Bronchial epithelial cell (primary cell): ENCODE measurements at places on chromosomes 3 and 15.
A peak's percentile ranks its signal among the peaks of the same experiment; 100 is the strongest.

DNA sequence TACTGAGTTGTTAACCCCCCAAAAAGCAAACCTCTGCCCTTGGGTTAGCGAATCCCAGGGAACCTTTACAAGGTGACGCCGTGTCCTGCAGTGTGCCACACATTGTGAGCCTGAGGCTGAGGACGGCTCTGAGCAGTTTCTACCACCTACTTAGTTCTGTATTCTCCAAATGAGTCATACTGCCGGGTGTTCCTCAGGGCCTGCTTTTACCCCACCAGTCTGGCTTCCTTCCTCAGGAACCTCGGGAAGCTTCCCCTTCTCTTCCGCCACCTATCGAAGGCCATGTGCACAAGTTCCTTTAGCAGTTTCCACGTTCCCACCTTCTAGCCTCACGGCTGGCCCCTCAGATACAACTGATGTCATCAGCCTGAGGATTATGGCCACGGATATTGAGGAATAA is 384.0 kb upstream of the TPM1 start:
- peak; percentile 5 for DNase-seq

- DNase-seq: peak; percentile 33
Measured at GRCh38 chr15:83653639-83654378, at the start of gene ADAMTSL3. Gene ADAMTSL3 (plus strand): TSS chr15:83654123. CDS start chr15:83655762, 1,639 bp downstream.

DNA sequence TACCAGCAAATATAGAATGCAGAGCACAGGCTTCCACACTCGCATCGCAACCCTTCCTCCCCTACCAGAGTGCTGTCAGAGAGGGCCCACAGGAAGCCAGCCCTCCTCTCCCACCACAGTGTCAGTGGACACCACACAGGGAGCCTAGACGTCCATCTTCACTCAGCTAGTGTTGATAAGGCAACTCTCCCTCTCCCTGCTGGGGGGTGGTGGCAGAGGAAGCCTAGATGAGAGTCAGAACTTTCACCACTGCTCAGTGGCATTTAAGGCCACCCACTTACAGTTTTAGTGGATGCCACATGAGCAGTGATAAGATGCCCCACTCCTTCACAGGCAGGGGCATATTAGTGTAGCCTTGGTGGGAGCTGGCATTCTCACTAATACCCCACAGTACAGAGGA is 109.8 kb upstream of the UBE3A start:
- DNase-seq: no peak

GRCh38 chr3:136343873-136344555 is 93.9 kb downstream of the PCCB start:
- DNase-seq: peak; percentile 91

DNA sequence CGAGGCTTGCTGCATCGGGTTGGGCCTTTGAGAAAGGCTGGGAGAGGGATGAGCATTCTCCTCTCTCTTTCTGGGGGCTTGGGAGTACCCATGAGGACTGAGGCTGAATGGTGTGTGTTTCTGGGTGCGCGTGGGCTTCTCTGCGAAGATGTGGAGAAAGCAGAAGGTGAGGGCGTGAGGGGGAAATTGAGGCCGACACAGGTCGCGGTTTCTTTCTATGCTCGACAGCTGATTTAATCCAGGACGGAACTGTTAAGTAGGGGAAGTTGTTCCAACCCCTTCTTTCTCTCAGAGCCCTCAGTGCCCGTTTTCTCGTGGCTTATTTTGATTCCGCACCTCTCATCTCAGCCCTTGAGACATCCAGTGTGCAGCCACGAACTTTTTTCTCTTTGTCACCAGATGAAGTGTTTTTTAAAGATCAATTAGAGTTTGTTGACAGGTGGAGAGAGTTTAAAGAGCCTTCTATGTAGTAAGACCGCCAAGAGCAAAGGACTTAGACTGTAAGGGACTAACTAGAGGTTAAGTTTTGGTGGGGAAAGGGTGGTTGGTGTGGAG is 711 bp downstream of the STARD9 start:
- no peak for DNase-seq

DNA sequence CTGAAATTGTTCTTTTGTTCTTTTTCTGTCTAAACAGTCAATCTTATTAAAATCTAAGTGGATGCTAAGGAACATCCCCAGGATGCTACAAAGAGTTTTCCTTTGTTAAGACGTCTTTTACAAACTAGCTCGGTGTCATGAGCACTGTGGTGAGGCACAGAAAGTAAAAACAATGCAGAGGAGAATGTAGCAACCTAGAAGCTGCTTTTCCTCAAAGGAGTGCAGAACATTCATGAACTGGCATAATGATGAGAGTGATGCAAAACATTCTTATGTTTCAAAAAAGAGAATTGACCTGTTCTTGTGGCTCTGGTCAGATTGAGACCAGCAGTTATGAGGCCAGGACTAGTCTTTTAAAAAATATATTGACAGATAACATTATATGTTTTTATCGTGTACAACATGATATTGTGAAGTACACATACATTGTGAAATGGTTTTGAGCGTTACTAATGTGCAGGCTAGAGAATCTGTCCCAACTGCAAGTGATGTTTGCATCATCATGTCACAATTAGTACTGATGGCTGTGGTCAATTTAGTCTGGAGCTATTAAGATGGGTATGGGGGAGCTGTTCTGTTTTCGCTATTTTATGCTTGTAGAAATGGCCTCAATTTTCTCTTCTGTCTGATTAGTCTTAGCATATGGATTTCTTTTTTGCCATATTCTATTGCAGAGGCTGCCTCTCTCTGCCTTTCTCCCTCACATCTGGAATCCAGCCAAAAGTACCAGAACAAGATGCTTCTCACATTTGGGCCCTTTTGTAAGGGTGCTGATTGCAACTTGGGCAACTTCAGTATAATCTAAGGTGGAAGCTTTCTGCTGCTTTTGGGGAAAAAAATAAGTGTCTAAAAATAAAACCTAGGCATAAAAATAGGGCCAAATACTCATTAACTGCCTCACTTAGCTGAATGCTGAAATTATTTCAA is 50.2 kb downstream of the HHLA2 start:
- DNase-seq: no peak

DNA sequence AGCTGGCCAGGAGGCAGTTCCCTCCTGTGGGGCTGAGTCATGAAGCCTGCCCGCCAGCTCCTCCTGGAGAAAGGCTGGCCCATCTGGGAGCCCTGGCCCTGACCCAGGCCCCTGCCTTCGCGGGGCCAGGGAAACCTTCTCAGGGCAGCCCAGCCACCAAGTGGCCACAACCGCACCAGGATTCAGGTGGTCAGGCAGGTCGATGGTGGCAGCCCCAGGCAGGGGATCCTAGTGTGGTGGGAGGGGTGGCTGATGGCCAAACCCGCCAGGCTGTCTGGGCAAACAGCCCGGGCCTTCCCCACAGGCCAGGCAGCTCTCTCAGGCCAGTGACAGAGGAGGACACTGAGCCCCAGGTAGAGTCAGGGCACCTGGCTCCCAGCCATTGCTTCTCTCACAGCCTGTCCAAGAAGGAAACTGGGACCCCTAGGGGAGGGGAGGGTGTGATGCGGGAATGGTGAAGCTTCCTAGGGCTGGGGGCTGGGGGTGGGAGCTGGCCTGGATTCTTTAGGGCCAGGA is 1.2 kb downstream of the TWF2 start:
- peak; percentile 68 for DNase-seq

DNA sequence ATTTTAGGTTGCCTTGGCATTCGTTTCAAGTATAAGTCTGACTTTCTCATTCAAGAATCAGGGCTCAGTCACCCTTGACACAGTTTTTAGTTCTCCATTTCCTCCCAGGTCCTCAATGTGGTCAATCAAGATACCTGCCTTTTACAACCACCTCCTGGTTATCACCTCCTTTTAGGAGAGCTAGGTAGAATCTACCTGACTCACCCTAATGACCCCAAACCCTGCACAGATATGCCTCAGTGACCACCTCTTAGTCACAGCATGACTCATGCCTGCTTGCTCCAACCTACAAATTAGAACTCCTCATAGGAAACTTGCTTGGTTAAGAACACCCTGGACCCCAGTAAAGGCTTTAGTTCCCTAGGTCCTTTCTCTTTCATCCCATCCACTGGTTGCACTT is 22.5 kb downstream of the DMXL2 start:
- peak; percentile 95 for DNase-seq

- peak; percentile 20 for DNase-seq
Measured at GRCh38 chr3:52843108-52843865, 8.5 kb upstream of the MUSTN1 start.

DNA sequence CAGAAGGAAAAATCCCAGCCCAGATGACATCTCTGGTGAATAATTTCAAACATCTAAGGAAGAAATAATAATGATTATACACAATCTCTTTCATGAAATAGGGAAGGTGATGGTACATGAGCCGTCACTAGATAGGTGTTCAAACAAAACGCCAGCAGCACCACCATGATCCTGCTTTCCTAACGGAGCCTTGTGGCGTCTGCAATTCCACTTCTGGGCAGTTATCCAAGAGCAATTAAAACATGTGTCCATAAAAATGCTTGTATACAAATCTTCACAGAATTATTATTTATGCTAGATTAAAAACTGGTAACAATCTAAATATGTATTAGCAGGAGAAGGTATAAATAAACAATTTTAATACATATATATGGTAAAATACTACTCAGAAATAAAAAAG is 33.7 kb downstream of the RTP4 start:
- DNase-seq: no peak

- no peak for DNase-seq
Measured at GRCh38 chr15:35491173-35491572, 54.8 kb downstream of the DPH6 start.

GRCh38 chr15:33724321-33725036 is 243.8 kb upstream of the CHRM5 start:
- no peak for DNase-seq

- no peak for DNase-seq
Measured at GRCh38 chr3:24604215-24604614, 109.6 kb upstream of the THRB start.

DNA sequence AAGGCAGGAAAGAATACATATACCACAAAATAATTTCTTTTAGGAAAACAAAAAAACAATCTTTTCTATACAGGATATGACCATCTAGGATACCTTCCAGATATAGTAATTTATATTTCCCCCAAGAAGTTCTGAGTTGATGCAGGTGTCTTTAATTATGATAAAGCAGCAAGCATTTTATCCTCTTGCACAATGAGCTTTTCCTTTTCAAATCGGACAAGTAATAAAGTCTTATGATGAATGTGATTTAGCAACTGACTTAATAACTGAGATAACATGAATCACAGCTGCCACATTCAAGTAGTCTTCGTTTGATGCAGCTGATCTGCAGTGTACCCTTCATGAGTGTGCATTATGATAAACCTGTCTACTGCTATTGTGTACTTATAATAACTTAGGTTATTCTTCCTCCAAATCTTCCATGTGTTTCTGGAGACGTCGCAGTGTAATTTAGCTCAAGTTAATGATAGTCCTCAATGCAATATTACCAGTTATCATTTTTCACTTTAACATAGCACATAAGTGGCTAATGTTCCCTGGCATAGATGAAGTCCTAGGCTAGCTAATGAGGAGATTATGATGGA is 260.3 kb upstream of the MRPL3 start:
- no peak for DNase-seq

DNA sequence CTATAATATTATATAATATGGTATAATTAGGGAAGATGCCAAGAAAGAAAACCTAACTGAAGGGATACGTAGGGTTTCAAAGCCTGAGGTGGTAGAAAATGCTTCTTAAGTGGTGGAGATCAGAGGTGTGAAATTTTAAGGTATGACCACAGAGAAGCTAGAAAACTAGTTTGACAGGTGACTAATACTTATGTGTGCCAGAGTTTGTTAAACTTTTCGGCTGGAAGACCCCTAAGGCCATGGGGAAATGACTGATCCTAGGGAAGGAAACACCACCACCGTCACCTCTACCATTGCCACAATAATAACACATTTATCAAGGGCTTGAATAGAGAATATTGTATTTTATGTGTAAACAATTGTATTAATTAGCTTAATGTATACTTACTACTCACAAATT is 261.4 kb upstream of the GBE1 start:
- DNase-seq: peak; percentile 72

GRCh38 chr15:83099290-83099689 is 8.2 kb upstream of the TM6SF1 start:
- DNase-seq: no peak

- no peak for DNase-seq
Measured at GRCh38 chr3:165070682-165071081, 7.6 kb downstream of the SI start.

GRCh38 chr3:11022115-11022514 is 29.6 kb downstream of the SLC6A1 start:
- DNase-seq: no peak

GRCh38 chr3:167859610-167860009 is 124.1 kb downstream of the SERPINI1 start:
- DNase-seq: no peak

DNA sequence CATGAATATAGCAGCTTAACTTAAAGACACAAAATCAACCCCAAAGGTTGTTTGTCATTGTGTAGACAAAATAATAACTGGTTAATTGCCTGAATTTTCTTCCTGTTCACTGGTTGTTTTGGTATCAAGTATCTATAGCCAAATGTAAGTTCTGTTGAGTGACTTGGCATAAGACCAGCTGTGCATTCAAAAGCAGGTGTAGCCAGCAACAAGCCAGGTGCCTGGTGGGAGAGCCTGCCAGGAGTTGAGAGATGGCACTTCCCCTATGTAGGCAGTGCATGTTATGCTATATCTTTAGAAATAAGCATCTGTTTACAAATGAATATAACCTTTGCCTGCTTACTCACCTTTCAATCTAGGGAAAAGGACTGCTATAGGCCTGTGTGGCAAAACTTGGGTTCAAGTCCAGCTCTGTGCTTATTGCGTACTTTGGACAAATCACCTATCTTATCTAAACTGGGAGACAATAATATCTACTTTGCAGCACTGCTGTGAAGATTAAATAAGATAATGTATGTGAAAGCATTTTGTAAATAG is 84.9 kb upstream of the TBL1XR1 start:
- no peak for DNase-seq

DNA sequence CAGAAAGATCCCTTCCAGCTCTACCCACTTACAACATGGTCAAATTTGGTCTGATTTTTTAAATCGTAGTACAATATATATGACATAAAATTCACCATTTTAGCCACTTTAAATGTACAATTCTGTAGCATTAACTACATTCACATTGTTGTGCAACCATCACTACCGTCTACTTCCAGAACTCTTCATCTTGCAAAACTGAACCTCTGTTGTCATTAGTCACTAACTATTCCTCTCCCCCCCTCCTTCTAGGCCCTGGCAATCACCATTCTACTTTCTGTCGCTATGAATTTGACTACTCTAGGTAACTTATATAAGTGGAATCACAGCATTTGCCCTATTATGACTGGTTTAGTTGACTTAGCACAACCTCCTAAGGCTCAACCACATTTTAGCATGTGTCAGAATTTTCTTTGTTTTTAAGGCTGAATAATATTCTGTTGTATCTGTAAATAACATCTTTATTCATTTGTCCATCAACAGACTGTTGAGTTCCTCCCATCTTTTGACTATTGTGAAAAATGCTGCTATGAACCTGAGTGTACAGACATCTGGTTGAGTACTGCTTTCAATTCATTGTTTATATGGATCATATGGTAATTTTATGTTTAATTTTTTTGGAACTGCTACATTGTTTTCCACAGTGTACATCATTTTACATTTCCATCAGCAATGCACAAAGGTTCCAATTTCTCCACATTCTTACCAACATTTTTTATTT is 35.5 kb upstream of the CCR2 start:
- no peak for DNase-seq
